NCI-H1092 treated with DMSO at 0.1 percent for 48 hours (cell line): ENCODE measurements at places on chromosomes 4 and X.

DNA sequence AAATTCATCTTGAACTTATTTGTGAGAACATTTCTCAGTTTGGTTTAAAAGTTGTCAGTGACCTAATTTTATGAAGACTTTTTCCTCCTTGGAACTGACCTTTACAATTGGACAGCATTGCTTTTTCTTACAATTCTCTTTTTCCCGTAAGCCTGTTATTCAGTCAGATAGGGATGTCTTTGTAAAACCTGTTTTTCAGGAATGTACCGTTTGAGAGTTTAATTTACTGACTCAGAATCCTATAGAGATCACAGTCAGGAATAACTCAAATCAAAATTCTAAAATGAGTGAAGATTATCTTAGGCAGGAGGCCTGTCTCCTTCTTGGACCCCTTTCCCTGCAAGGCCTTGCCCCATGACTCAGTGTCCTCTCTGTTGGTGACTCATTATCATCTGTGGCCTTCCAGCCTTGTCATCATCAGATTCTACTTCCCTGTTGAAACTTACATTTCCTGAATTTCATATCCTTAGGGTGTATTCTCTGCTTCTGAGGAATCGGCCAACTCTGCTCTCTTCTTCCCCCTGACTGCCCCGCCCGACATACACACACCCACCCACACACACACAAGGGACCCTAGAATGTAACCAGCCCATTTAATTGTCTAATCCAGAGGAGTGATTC, 99.8 kb downstream of the ARHGAP10 start:
- DNase-seq = no peak

DNA sequence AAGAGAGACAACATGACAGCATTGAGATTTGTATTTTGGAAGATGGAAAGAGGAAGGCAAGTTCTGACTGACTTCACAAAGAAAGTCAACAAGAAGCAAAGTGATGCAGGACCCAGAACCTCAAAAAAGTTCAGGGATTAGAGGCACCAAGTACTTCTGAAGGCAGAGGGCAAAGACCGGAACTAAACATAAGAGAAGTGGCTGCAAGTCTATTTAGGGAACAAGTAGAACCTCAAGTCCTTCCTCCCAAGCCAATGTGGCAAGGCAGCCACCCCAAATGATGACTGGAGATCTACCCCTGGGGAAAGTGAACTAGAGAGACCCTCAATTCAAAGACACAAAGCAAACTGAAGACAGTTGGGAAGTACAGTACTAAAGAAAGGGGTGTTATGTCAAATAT, 46.6 kb downstream of the SLC39A8 start:
- no peak for DNase-seq

DNA sequence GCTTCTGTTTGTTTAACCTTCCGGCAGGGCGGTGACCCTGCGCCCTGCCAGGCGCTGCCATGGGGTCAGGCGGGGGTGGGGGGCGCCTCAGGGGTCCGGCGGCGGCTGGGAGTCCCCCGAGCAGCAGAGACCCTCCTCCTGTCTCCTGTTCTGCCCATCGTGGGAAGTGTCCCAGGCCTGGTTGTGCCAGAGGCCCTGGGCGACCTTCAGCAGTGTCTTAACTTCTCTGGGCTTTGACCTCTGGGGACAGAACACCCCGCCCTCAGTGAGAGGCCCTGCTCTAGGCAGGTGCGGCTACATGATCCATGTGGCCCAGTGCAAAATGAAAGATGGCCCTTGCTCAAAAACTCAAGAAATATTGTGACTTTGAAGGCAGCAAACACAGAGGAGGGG, 22.8 kb upstream of the HMX1 start:
- DNase-seq = no peak

DNA sequence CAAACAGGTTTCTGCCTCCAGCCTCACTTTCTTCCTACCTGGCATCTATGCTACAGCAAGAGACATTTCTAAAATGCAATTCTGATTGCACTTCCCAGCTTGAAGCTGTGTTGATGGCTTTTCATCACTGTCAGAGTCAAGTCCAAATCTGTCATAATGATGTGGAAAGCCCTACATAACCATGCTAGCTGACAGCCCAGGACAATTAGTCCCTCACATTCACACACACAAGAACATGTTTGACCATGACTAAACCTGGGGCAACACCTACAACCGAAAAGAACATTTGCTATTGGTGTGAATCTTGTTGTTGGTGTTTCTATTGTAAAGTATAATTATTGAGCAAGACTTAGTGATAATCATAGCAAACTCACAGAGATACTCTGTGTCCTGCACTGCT, 58.2 kb downstream of the PPM1K start:
- no peak for DNase-seq

- no peak for DNase-seq
Observed at GRCh38 chr4:125155251-125155650, 159.5 kb upstream of the FAT4 start.

DNA sequence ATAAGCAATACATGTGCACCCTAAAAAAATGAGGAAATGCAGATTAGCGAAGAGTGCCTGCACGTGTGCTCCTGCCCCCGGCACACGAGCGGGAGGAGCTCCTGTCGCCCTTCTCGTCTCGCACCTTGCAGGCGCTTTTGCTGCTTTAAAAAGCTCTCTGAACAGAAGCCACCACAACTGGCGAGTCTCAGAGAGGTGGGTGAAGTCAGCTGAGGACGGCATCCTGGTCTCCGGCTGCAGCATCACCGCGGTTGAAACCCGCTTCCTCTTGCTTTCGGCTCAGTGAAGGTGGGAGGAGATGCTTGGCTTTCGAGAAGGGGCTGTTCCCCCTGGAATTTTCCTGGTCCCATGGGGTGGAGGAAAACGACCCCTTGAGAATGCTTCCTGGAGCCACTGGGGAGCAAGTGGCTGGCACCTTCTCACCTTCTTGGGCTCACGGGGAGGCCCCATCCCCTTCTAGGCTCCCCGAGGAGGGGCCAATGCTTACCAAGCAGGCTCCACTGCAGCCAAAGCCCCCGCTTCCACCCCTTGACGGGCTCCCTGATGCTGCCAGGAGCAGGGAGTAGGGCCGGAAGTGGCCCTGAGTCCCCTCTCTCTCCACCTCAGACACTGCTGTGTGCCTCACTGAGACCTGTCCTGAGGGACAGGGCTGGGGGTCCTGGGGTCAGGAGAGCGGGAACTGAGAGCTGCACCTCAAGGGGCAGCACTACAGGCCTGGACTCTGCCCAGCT, 29.2 kb upstream of the MXD4 start:
- no peak for DNase-seq

GRCh38 chr4:71338846-71339593, at the start of gene SLC4A4:
Gene SLC4A4, plus strand, starts transcription at chr4:71339020.
- DNase-seq = no peak

DNA sequence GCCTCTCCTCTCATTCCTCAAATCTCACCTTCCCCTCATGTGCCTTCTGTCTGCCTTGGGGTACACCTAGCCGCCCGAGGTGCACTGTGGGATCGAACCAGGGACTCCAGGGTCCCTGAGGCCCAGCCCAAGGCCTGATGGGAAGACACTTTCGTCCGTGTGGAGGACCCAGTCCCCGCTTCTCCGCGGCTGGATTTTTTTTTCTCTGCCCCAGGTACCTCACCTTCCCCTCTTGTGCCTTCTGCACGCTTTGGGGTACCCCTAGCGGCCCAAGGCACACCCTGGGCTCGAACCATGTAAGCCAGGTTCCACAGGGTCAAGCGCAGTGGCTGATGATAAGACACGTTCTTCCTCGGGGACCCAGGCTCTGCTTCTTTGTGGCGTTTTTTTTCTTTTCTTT, 530.7 kb downstream of the CWH43 start:
- no peak for DNase-seq

DNA sequence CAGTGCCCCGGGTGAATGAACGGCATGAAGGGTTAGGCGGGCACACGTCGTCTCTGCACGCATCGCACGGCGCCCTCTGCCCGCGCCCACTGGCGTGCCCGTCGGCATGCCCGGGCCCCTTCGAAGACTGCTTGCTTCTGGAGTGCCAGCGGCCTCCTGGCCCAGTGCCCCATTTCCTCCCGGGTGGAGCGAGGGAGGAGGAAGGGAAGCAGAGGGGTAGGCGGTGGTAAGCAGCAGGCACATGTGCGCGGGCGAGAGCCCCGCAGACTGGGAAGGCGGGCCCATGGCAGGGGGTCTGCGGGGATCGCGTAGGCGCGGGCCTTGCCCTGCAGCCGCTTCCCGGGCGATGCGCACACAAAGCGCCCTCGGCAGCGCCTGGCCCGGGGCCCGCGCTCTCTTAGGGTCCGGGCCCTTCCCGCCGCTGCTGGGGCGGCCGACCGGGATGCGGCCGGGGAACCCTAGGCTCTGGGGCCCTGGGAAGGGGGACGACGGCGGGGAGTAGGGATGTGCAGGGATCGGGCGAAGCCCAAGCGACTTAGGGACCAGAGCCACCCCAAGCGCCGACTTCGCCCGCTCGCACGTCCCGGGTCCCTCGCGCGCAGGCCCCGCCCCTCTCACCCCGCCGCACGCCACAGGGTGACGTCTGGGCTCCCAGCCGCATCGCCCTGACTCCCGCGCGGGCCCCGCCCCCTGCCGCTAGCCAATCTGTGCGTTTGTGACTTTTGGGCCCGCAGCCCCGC, 866 bp upstream of the EMD start:
- peak; percentile 61 for DNase-seq

DNA sequence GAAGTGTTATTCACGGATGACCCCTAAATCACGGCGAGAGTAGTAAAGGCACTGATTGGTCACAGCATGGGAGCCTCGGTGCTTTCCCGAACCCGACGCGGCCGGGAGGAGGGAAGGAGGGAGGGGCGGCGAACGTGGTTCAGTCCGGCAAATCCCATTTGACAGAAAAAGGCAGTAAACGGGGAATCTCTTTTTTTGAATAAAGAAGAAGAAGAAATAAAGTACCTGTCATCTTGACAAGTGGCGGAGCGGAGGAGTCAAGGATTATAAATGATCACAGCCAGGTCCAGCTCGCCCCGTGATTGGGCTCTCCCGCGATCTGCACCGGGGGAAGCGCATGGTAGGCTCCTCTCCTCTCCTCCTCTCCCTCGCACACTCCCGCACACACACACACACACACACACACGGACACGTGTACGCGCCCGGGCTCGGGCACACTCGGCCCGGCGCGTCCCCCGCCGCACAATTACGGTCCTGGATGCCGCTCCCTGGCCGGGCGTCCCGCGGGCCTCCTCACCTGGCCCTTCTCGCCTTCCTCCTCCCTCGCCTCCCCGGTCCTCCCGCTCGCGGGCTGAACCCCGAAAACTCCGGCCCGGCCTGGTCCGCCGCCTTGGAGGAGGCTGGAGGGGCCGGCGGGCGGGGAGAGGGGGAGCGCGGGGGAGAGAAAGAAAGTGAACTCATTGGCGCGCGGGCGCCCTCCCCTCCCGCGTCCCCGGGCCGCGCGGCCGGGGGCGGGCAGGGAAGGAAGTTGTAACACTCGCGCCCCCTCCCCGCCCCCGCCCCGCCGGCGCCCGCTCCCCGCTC, 99.2 kb upstream of the TENM3 start:
- peak; percentile 93 for DNase-seq

GRCh38 chr4:68655764-68656444, 14.5 kb downstream of the UGT2B15 start:
- no peak for DNase-seq
